ENCODE measurements at places on chromosomes 2 and 18.

DNA sequence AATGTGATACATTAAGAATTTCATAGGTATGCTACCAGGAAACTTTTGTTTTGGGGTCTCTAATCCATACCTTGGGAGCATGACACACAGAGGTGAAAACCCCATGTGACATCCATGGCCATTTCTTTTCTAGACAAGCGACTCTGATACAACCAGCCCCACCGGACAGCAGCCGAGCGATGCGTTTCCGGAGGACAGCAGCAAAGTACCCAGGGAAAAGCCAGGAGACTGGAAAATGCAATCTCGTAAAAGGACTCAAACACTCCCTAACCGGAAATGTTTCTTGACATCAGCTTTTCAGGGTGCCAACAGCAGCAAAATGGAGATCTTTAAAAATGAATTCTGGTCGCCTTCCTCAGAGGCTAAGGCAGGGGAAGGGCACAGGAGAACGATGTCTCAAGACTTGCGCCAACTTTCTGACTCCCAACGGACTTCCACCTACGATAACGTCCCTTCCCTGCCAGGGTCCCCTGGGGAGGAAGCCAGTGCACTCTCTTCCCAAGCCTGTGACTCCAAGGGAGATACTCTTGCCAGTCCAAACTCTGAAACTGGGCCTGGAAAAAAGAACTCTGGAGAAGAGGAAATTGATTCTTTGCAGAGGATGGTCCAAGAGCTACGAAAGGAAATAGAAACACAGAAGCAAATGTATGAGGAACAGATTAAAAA, 48.9 kb downstream of the BMP10 start:
- DNase-seq: no peak

- DNase-seq: no peak
These were observed 130.9 kb upstream of the SMAD7 start for GRCh38 chr18:49081511-49082155.

DNA sequence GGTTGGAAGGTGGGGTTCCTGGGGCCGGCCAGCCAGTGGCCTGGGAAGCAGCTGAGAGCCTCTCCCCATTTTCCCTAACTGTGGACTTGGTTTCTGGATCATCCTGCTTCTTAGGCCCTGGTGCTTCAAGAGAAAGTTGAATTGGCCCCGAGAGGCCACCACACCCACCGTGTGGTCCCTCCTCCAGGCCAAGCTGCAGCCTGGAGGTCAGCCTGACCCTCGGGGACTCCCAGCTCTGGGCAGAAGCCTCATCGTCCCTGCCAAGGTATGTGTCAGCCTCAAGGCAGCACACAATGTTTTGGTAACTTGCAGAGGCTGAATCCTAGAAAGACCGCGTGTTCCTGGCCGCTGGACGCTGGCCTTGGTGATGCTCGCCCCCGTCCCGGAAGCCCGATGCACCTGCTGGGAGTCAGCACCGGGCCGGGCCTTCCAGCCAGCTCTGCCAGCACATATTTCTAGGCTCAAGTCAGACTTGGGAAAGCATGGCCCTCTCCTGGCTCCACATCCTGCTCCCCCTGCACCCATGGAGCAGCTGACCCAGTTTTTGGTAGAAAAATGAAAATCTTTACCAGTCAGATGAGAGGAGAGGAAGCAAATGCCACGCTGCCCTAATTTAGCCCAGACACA, 72.6 kb downstream of the ACTR2 start:
- DNase-seq: no peak

DNA sequence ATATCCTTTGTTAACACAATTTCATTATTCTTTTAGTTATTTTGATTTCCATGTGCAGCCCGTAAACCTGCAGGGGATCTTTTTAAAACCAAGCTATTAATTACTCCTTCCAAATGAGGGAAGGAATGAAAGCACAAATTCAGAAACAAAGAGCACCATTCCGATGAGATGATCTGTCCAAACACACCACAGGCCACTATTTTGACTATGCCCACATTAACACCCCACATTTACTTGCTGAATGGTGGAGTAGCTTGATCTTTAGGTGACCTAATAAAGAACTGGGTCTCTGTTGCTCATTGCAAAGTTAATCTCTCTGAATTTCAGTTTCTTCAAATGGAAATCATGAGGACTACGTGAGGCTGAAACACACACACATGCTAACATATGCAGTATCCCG, 218.0 kb downstream of the IRS1 start:
- no peak for DNase-seq

- DNase-seq: no peak
These were observed 5.7 kb upstream of the NMUR1 start for GRCh38 chr2:231535961-231536360.

- DNase-seq: no peak
These were observed 13.0 kb downstream of the SDC1 start for GRCh38 chr2:20211860-20212458.

GRCh38 chr2:220432645-220433044, 805.2 kb downstream of the SLC4A3 start:
- no peak for DNase-seq

DNA sequence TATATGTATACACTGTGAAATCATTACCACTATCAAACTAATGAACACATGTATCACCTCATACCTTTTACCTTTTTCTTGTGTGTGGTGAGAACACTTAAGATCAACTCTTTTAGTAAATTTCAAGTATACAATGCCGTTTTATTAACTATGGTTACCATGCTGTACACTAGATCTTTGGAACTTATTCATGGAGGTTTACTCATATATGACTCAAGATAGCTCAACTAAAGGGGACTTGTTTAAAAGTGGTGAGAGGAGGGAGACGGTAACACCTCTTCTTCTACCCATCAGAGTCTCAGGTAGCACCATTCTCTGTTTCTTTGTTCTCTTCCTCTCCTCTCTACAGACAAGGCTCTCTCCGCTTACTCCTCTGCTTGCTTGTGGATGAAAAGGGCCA, 36.1 kb upstream of the TMEM178A start:
- DNase-seq: no peak

DNA sequence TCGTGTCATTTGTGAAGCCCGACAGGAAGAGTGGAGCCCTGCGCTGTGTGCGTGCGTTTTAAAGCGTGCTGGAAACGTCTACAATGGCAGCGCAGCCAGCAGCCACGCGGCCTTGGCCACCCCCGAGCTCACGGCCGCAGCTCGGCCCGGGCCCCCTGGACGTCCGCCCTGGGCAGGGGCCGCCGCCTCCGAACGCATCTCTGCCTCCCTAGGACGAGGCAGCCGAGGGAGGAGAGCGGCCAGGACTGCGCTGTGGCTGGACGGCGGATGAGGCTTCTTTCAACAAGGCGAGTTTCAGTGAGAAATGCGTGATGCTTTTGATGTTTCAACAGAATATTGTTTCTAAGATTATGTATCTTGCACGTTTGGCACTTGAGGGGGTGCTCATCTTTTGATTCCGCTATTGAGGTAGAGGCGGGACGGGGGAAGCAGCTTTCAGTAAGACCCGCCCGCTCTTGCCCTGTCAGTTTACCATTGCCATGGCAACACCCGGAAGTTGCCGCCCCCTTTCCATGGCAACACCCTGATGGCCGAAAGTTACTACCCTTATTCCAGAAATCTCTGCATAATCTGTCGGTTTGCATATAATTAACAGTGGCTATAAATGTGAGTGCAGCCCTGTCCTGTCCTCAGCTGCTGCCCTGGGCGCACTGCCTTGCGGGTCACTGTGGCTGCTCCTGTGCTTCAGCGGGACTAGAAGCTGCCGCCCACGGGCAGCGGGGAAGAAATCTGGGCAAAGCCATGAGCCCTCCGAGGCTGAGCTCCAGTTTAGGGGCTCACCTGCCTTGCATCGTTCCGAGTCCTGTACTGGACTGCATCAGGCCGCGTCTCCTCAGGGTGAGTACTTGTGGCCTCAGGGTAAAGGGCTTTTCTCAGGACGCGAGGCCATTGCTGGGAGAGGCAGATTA, 38.6 kb downstream of the ADNP2 start:
- DNase-seq: peak; percentile 82

GRCh38 chr18:40371673-40372072, 1583.4 kb upstream of the PIK3C3 start:
- no peak for DNase-seq

DNA sequence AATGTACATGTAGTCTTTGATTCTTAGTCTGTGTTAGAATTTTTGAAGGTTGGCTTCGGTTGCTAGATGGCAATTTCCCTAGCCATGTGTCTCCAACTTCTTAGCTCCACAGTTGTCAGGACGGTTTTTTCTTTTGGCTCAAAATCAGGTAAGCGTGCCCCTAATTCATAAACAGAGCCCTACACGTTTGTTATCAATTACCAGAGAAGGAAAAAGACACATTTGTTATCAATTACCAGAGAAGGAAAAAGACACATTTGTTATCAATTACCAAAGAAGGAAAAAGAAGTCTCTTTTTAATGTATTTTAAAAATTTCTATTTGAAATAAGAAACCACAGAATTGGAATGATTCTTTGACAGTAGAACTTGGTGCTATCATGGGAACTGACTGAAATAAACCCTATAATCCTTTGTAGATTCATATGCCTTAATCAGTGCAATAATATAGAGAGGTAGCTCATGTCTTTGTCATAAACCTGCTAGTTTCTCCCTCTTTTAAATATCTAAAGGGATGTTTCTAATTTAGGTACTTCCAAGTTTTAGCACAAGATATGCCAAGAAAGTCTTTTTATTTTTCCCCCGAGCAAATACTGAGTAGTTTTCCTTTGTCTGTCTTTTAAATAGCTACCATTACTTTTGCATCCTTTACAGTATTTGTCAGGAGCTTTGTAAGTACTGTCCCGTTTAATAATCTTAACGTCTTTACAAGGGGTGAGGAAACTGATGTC, 35.9 kb downstream of the CAMKMT start:
- no peak for DNase-seq

DNA sequence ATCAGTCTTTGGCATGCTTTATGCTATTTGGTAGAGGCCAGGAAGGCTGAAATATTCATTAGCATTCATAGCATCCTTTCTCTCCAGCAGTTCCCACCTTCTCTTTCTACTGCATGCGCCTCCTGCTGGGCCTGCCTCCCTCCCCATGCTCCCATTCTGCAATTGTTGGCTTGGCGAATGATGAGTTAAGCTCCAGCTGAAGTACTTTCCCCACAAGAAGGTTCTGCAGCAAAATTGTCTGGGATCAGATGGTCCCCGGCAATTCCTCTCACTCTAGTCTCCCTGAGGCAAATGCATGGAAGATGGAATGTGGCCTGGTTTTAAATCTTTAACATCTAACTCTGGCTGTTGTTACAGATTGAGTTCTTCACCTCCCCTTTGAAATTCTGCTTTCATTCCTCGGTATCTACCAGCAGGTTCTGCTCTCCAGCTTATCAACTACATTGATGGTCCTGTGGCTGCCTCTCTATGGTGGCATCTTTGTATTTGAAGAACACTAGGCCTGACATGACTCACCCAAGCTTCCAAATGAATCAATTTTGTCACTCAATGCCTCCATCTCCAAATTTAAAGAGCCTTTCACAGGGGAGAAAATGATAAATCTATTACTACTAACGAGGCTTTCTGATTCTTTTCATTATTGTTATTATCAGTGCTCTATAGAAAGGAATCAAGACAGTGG, 55.9 kb downstream of the KCTD18 start:
- DNase-seq: peak; percentile 64

GRCh38 chr18:44833786-44834185, 153.1 kb downstream of the SETBP1 start:
- DNase-seq: no peak

GRCh38 chr2:172510548-172510947, 45.3 kb upstream of the PDK1 start:
- no peak for DNase-seq

GRCh38 chr2:218754781-218755180, 27.2 kb upstream of the CYP27A1 start:
- no peak for DNase-seq

DNA sequence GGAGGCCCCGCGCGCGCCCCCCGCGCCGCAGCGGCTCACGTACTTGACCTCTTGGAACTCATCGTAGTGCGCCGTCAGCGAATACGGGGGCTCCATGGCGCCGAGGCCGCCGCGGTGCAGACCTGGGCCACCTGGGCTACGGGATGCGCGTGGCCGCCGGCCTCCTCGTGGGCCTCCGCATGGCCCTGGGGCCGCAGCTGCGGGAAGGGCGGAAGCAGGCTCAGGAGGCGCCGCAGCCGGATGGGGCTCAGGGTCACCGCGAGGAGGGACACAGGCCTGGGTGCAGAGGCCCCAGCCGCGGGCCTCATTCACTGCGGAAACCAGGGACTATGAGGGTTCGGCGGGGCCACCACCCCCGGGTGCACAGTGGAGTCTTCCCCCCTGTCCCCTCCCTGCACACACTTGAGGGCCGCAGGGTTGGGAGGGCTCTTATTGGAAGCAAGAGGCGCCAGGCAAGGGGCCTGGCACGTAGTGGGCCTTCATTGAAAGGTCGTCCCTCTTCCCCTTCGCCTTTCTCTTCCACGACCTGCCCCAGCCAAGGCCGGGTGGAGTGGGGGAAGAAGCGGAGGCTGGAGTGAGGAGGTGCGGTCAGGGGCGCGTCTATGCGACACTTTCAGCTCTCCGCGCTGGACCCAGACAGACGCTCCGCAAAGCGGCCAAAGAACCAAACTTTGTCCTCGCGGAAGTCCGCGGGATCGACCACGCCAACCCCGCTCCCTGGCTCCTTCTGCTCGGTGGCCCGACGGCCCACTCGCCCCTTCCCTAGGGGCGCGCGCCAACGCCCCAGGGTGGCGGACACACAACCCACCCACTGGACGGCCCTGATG, 863 bp downstream of the ECEL1 start:
- no peak for DNase-seq

DNA sequence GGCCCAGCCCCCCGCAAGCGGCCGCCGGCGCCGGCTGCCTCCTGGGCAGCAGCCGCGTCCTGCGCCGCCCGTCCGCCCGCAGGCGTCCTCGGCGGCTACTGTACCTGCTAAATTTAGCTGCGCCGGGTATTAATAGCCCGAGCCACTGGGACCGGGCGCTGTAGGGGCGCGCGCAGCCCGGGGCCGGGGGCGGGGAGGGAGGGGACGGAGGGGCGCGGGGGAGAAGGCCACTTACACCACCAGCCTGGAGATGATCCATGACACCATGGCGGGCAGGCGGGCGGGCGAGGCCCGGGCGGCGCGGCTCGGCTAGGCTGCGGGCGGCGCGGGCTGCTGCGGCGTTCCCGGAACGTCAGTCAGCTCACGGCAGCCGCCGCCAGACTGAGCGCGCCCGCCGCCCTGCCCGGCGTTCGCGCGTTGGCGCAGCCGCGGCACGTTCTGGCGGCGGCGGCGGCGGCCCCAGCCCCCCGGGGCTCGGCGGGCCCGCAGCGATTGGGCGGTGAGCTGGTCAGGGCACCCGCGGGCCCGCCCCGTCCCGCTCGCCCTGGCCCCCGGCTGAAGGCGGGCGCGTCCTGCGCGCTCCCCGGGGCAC, at the start of gene REEP1:
TSS of gene REEP1 (minus strand) at position 383 of the 592 bp plus-strand sequence. CDS start at position 267, 116 bp downstream.
- DNase-seq: peak; percentile 23

GRCh38 chr2:192888109-192888508, 693.4 kb upstream of the TMEFF2 start:
- peak; percentile 33 for DNase-seq

GRCh38 chr2:161165811-161166210, 5.6 kb downstream of the TANK start:
- no peak for DNase-seq

GRCh38 chr2:235501673-235502031, 7.8 kb downstream of the AGAP1 start:
- DNase-seq: no peak
